Head of caudate nucleus (tissue), 42 donors: ENCODE measurements at places on chromosomes 1 and 21.

DNA sequence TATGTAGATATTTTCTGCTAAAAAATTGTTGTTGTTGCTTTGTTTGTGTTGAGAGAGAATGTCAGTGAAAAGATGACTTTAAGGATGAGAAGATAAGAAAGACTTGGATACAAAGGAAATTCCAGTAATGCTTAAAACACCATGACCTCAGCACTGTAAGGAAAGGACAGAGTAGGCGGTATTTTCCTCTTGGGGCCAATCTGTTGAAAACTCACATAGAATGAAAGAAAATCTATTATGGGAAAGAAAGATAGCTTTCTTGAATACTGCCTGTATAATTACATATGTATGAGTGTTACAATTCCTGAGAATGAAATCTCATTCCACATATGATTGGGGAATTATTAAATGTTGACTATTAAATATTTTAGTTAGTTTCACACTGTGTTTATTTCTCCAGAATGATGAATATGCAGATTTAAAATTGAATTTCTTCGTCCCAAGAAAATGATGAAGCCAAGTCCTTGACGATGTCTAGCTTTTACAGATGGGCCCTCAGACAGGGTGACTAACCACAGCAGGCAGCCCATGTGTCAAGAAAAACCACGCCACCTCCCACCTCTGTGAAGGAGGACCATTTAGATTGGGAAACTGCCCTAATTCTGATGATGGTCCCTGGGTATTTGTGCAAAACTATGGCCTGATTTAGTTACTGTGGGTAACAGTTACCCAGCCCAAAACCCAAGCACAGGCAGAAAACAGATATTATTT is 49.7 kb upstream of the LMO4 start:
- no peak for DNase-seq

DNA sequence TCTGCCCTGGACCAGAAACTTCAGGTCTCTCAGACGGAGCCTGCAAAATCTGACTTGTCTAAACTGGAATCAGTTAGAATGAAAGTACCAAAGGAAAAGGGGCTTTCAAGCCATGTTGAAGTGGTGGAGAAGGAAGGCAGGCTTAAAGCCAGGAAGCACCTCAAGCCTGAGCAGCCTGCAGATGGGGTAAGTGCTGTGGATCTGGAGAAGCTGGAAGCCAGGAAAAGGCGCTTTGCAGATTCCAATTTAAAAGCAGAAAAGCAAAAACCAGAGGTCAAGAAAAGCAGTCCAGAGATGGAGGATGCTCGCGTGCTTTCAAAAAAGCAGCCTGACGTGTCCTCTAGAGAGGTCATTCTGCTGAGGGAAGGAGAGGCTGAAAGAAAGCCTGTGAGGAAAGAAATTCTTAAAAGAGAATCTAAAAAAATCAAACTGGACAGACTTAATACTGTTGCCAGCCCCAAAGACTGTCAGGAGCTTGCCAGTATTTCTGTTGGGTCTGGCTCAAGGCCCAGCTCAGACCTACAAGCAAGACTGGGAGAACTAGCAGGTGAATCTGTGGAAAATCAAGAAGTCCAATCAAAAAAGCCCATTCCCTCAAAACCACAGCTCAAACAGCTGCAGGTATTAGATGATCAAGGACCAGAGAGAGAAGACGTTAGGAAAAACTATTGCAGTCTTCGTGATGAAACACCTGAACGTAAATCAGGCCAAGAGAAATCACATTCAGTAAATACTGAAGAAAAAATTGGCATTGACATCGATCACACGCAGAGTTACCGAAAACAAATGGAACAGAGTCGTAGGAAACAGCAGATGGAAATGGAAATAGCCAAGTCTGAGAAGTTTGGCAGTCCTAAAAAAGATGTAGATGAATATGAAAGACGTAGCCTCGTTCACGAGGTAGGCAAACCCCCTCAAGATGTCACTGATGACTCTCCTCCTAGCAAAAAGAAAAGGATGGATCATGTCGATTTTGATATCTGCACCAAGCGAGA is 46.6 kb downstream of the ZBTB17 start:
- DNase-seq = no peak

DNA sequence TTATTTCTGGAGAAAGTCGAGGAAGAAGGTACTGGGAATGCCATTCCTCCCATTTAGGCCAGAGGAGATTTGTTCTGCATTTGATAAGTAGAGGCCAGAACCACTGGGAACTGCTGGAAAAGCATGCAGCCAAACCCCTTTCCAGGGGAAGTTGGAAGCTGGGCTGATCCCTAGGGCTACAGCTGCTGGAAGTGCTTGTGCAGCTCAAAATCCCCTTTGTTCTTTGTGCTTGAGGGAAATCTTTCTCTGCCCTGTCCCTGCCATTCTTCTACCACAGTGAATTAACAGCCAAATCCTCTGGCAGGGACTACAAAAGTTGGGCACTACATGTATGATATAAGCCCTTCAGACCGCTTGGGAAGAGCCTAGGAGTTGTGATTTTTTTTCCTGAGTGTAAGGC is 734.1 kb downstream of the LRRIQ3 start:
- DNase-seq = no peak

DNA sequence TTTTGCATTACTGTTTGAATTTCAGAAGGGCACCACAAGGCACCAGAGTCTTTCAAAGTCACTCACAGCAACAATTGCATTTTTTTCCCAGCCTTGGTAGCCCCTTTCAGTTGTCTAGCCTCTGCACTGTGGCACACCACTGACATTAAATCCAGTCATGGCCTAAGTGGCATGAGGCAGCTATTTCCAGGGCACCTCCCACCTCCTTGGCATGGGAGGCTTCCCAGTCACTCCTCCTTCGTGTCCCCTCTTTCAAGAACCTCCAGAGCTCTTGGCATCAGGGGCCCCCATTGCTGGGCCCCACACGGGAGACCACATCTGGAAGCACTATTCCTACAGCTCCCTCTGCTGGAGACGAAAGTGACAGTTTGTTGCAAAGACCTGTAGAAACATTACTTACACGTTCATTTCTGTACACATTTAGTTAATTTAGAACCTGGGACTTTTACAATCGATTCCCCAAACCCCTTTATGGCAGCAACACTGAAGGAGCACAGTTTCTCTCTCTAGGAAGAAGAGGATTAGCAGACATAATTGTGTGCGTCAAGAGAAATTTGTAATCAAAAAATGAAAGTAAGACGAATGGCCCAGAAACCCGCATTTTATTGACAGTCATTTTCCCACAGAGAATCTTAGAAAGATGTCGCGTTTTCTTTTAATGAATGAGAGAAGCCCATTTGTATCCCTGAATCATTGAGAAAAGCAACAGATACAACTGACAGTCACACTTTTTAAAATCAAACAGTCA is 5.7 kb upstream of the CHD5 start:
- DNase-seq = peak; percentile 61

- no peak for DNase-seq
These were observed 158.7 kb upstream of the EDN2 start for GRCh38 chr1:41642922-41643821.

DNA sequence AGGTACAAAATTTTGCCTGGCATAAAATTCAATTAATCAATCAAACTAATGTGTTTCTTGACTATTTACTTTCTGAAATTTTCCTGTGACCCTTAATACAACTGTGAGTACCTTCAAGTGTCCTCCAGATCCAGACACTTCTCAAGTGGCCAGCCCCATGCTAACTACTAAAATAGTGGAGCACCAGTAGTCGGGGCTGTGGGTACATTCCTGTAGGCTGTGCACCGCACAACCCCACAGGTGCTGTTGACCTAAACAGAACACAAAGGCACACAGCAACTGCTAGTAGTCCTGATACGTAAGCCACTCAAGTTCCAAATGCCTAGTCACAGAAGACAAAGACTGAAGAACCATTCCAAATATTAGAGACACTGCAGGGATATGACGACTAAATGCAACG is 36.6 kb downstream of the TMEM50B start:
- DNase-seq = no peak

DNA sequence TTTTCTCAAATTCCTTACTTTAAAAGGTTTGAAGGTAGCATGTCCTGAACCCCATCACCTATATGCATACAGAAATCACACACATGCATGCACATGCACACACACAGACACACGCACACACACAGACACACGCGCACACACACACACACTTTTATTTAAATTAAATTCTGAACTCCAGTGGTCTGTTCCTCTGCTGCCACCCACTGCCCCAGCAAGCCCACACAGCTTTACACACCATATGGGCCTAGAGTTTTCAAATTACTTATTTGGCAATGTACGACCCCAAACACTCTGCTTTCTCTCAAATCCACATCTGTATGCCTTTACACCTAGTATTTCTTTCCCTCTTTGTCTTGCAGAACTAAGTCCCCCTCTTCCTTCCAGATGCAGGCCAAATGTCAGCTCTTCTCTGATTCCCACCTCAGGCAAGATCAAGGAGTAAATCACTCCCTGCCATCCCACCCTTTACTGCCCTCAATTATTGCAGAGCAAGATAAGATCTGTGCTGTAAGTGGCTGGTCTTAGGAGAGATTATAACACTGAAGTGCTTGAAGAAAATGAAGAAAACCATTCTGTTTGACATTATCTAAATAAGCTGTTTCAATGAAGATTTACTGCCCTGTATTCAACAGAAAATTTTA is 429.9 kb upstream of the CXADR start:
- no peak for DNase-seq

- DNase-seq = no peak
These were observed 52.5 kb downstream of the NMNAT2 start for GRCh38 chr1:183365676-183366075.

- no peak for DNase-seq
These were observed 7.5 kb downstream of the HMGN1 start for GRCh38 chr21:39341249-39341923.

- no peak for DNase-seq
These were observed 266.7 kb upstream of the RAB4A start for GRCh38 chr1:229004066-229004833.

GRCh38 chr1:20634594-20635084 is 1.4 kb downstream of the PINK1 start:
- peak; percentile 54 for DNase-seq

- DNase-seq = no peak
These were observed 28.5 kb downstream of the MAB21L3 start for GRCh38 chr1:116139592-116140134.

GRCh38 chr1:32623775-32624174 is 26.6 kb downstream of the ZBTB8OS start:
- no peak for DNase-seq

GRCh38 chr1:57254022-57254421 is 169.8 kb downstream of the DAB1 start:
- DNase-seq = no peak

- DNase-seq = no peak
These were observed 2.9 kb upstream of the WNT2B start for GRCh38 chr1:112505878-112506277.

- DNase-seq = no peak
These were observed 569.5 kb downstream of the PTPRU start for GRCh38 chr1:29805896-29806160.

DNA sequence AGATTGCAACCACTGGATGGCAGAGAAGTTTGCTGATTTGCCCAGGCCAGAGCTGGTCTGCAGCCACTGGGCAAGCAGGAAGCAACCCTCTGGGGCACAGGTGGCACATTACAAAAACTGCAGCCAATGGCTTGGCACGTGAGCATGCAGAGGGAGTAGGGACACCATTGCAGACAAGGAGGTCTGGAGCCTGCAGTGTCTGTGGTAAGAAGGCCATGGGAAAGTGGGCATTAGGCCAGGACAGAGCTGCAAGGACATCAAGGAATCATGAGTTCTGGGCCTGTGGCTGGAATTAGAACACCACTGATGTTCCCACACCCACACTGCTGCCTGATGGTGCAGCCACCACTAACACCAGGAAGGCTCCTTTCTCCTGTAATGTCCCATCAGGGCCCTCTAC is 113.0 kb downstream of the TSEN15 start:
- DNase-seq = no peak

GRCh38 chr1:56411484-56412180 is 167.7 kb downstream of the PLPP3 start:
- DNase-seq = peak; percentile 22

- DNase-seq = no peak
These were observed 50.5 kb upstream of the PRRC2C start for GRCh38 chr1:171434717-171435346.

DNA sequence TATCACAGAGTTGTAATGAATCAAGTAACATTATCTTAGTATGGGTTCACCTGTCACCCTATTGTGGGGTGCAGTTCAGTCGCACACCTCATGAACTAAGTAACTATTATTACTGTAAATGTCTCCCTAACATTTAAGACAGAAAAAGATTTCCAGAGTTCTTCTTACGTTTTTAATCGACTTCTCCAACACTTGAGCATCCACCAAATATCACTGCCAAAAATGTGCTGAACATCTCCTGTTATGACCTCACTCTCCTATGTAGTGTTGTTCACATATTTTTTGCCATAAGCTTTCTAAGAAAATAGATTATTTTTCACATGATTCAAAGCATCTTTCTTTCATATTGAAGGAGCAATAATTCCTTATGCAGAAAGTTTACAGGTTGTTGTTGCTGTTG is 1.3 kb downstream of the TTLL7 start:
- DNase-seq = no peak

GRCh38 chr1:208437401-208437800 is 193.2 kb upstream of the PLXNA2 start:
- no peak for DNase-seq

DNA sequence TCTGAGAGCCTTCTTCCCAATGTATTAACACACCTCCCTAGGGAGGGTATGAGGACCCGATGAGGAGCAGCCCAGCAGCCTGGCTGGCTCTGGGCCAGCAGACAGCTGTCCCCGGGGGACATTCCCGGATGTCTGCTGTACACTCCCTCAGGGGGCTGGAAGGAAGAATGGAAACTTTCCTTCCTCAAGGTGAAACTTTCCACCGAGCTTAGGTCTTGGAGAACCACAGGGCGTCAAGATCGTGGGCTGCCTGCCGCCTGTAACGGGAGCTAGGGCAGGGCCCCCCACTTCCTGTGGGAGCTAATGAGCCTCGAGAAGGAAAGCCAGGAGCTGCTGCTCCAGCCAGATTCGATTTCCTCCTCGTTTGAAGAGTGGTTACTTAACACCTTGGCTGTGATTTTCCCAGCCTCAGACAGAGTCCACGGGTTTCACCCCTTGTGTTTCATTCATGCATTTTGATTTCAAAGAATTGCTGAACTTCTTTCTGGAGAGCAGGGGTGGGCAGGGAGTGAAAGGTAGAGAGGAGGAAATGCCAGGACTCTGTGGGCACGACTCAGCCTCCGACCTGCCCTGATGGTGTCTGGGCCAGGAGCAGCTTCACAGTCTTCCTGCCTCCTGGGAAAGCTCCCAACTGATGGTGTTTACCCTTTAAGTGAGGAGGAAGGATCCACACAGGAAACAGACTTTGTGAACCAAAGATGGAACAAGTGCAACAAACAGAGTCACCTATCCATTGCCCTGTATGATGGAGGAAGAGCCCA is 29.7 kb downstream of the UBE2T start:
- DNase-seq = no peak

DNA sequence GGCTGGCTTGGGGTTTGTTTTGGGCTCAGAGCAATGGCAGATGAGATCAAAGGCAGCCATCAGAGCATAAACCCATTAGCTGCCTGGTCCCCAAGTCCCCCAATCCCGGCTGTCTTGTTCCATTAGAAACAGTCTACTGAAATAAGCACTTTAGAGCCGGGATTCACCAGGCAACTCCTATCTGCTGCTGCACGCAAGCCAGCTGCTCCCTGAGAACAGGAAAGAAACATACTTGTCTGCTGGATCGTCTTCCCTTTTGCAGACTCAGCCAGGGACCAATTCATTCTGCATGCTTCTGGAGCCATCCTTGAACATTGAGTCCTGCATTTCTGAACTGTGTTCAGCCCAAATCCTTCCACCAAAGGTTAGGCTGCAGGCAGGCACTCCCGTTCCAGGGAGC is 21.8 kb downstream of the RXRG start:
- DNase-seq = no peak

- no peak for DNase-seq
These were observed 1.5 kb downstream of the C1orf159 start for GRCh38 chr1:1114431-1114830.
